ENCODE measurements at places on chromosomes 6 and 20.
A peak's percentile ranks its signal among the peaks of the same experiment; 100 is the strongest.

DNA sequence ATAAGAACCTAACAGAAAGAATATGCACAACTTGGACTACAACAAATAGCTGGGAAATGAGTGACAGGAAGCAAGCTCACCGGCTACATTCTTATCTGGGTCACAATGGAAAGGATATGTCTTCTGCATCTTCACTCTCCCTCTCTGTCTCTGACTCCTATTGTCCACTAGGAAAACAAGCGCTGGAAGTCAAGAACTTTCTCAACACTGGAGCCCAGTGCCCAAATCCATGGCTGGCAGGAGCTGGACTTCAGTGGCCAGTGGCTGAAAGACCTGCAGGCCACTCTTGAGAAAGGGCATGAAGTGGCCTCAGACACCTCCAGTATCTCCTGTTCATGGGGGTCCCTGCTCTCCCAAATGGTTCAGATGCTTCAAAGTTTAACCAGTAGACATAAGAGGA lies 62.0 kb downstream of the FAM50B start:
- DNase-seq, result no peak

DNA sequence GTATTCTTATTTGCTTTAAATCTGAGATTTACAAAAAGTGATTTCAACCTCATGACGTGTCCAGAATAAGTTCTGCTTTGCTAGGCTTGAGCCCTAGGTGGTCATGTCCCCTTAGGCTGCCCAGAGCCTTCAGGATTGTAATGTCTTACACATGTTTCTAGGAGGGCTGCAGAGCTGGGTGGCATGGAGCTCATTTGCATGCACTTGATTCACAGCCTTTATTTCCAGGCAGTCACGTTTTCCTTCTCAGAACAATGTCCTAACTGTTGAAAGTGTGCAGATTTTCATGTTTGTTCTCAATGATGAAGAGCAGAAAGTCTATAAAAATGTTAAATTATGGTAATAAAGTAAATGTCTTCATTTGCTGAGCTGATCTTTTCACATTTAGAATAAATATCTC lies 448.6 kb upstream of the SOX4 start:
- DNase-seq, result no peak

DNA sequence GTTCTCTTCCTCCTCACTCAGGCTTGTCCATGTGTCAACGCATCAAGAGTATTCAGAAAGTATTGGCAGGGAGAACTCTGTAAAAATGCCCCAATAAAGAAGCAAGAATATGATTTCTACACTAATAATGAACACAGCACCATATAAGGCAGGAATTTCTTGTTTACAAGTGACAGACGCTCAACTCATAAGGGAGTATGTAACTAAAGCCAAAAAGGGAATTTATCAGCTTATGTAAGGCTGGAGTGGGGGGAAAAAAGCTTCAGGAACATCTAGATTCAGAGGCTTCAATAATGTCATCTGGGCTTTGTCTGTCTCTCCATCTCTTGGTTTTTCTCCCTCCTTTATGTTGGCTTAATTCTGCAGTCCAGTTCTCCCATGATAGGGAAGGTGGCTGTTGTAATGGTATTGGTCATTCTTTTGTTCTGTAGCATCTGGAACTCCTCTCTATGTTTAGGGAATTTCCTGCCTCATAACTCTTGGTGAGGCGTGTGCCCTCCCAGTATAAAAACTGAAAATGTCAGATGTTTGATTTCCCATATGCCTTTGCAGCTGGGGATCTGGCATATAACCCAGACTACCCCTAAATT lies 125.1 kb upstream of the COL21A1 start:
- DNase-seq, result no peak

GRCh38 chr6:136306466-136306865 lies 16.8 kb upstream of the BCLAF1 start:
- no peak for DNase-seq

- DNase-seq, result no peak
Observed at GRCh38 chr6:93820465-93821082, 401.2 kb upstream of the EPHA7 start.

GRCh38 chr6:52839124-52840055 lies 1.2 kb downstream of the GSTA5 start:
- DNase-seq, result peak; percentile 45

- no peak for DNase-seq
Observed at GRCh38 chr6:125314009-125314581, 12.3 kb upstream of the HDDC2 start.

- no peak for DNase-seq
Observed at GRCh38 chr20:44914924-44915323, 5.1 kb downstream of the PABPC1L start.

- DNase-seq, result peak; percentile 67
Observed at GRCh38 chr6:14799928-14800327, 445.9 kb upstream of the JARID2 start.

Data from CMK (cell line).